ENCODE measurements at places on chromosomes 12 and 14. TPM values are rescaled to one million over a fixed set of nuclear protein-coding genes. Genes with fewer than 3 reads are reported as not detected.
A peak's percentile ranks its signal among the peaks of the same experiment; 100 is the strongest.

The CLEC2B gene
- not detected for total RNA-seq

DNA sequence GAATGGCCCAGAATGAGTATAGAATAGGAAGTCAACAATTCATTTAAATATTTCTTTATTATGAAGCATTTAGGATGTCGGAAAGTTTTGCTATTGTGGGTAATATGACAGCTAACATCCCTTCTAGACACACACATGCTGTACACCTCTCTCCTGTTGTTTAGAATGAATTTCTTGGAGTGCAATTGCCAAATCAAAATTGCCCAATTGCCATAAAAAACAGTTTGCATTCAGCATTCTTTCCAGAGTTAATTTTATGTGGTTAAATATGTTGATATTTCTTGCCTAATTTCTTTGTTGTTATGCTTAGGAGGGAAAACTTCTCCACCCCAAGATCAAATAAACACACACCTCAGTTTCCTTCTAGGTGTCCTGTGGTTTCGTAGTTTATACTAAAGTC is 16.9 kb upstream of the SMCO2 start:
- H3K36me3 ChIP-seq, result no peaks in the 10 kb centered on the region
- H3K27ac ChIP-seq, result no peak overlapping the region
- no peak for DNase-seq
- no peaks in the 10 kb centered on the region for H3K27me3 ChIP-seq
- H3K4me3 ChIP-seq, result no peak overlapping the region

The NTN4 gene
- 40.3 TPM for total RNA-seq

- H3K4me3 ChIP-seq, result no peak overlapping the region
- no peak overlapping the region for H3K27ac ChIP-seq
- no peaks in the 10 kb centered on the region for H3K4me1 ChIP-seq
- no peak for DNase-seq
- peaks cover 80% of the 10 kb centered on the region for H3K27me3 ChIP-seq
Observed at GRCh38 chr12:2465681-2466080, 329.1 kb upstream of the FKBP4 start.

- no peak overlapping the region for H3K27ac ChIP-seq
- H3K4me1 ChIP-seq, result no peaks in the 10 kb centered on the region
- H3K27me3 ChIP-seq, result peaks cover 42% of the 10 kb centered on the region
- H3K36me3 ChIP-seq, result no peaks in the 10 kb centered on the region
- no peak for DNase-seq
Observed at GRCh38 chr14:63205866-63206265, 1.6 kb downstream of the RHOJ start.

The KIF21A gene
- total RNA-seq, result 21.7 TPM

DNA sequence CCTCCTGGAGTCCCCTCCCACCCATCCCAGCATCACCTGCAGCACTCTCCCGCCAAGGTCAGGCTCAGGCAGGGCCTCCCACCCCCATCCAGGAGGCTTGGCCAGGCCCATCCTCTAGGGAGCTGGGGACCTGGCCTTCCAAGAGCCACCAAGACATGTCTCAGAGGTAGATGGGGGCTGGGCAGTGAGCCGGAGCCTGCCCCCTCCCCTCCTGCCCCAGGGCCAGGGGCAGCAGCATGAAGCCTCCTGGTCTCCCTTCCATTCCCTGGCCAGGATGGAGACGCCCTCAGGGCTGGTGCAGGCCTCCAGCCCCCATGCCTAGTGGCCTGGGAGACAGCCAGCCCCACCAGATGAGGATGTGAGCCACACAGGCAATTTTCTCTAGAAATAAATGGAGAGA is 69.3 kb upstream of the C14orf180 start:
- no peak overlapping the region for H3K4me3 ChIP-seq
- peaks cover 86% of the 10 kb centered on the region for H3K27me3 ChIP-seq
- H3K36me3 ChIP-seq, result peaks cover 3% of the 10 kb centered on the region
- H3K27ac ChIP-seq, result no peak overlapping the region
- H3K4me1 ChIP-seq, result no peaks in the 10 kb centered on the region

- H3K27ac ChIP-seq, result no peak overlapping the region
- no peaks in the 10 kb centered on the region for H3K36me3 ChIP-seq
- DNase-seq, result peak; percentile 67
- no peaks in the 10 kb centered on the region for H3K27me3 ChIP-seq
- H3K4me1 ChIP-seq, result peaks cover 33% of the 10 kb centered on the region
- no peak overlapping the region for H3K4me3 ChIP-seq
Observed at GRCh38 chr12:66956300-66956699, 277.4 kb upstream of the GRIP1 start.

The GYS2 gene
- not detected for total RNA-seq

- H3K4me1 ChIP-seq, result peaks cover 6% of the 10 kb centered on the region
- no peak overlapping the region for H3K27ac ChIP-seq
- DNase-seq, result no peak
- peaks cover 20% of the 10 kb centered on the region for H3K36me3 ChIP-seq
- H3K4me3 ChIP-seq, result no peak overlapping the region
Observed at GRCh38 chr14:45242706-45243105, 10.3 kb downstream of the MIS18BP1 start.

The USP15 gene
- total RNA-seq, result 46.1 TPM

DNA sequence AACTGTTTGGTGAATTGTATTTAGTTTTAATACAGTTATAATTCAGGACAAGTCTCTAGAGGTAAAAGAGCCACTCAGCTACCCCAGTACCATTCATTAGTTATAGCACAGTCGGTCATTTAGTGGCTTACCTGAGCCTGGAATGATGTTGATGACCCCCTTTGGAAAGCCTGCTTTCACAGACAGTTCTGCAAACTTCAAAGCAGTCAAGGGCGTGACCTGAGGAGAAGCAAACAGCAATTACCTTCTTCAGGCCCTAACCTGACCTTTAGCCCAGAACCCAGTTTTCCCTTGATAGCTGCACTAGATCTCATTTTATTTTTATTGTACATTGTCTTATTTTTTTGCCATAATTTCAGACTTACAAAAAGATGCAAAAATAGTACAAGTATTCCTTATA is 43.8 kb downstream of the ALDH1L2 start:
- H3K36me3 ChIP-seq, result no peaks in the 10 kb centered on the region
- peaks cover 8% of the 10 kb centered on the region for H3K4me1 ChIP-seq
- H3K4me3 ChIP-seq, result no peak overlapping the region

DNA sequence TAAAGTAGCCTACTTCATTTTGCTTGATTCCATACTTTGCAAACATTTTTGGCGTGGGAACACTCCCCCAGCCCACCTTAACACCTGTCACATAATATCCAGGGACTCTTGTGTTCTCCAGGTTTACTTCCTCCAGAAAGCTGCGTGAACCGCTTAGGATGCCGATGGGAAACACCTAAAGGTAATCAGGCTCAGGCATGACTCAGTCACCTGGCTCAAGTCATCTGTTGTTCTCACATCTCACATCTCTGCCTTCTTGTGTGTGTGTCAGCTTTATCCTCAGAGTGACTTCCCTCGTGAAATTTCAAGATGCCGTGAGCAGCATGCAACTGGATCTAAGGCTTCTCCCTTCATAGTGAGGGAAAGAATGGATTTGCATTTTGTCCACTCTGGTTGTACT is 48.1 kb upstream of the DUSP6 start:
- no peak overlapping the region for H3K4me3 ChIP-seq
- H3K4me1 ChIP-seq, result no peaks in the 10 kb centered on the region
- no peaks in the 10 kb centered on the region for H3K27me3 ChIP-seq
- no peak for DNase-seq

The RNASE11 gene
- total RNA-seq, result not detected

GRCh38 chr12:125296701-125297100 is 231.5 kb downstream of the AACS start:
- no peaks in the 10 kb centered on the region for H3K36me3 ChIP-seq
- no peaks in the 10 kb centered on the region for H3K4me1 ChIP-seq
- H3K4me3 ChIP-seq, result no peak overlapping the region
- no peak for DNase-seq

GRCh38 chr14:106551265-106551664 is 1024.9 kb downstream of the TMEM121 start:
- no peaks in the 10 kb centered on the region for H3K27me3 ChIP-seq
- H3K4me3 ChIP-seq, result no peak overlapping the region
- DNase-seq, result no peak
- H3K27ac ChIP-seq, result no peak overlapping the region
- H3K36me3 ChIP-seq, result no peaks in the 10 kb centered on the region

GRCh38 chr12:68350753-68351152 is 18.6 kb upstream of the MDM1 start:
- peak; percentile 15 for DNase-seq
- H3K27me3 ChIP-seq, result no peaks in the 10 kb centered on the region
- no peak overlapping the region for H3K27ac ChIP-seq
- H3K4me3 ChIP-seq, result no peak overlapping the region

The FOXG1 gene
- total RNA-seq, result not detected

The FZD10 gene
- not detected for total RNA-seq

- peaks cover 7% of the 10 kb centered on the region for H3K4me1 ChIP-seq
- no peak overlapping the region for H3K27ac ChIP-seq
- no peaks in the 10 kb centered on the region for H3K36me3 ChIP-seq
- H3K27me3 ChIP-seq, result no peaks in the 10 kb centered on the region
- H3K4me3 ChIP-seq, result no peak overlapping the region
Observed at GRCh38 chr12:104877103-104877705, 80.9 kb downstream of the SLC41A2 start.

The PTHLH gene
- total RNA-seq, result 414 TPM

DNA sequence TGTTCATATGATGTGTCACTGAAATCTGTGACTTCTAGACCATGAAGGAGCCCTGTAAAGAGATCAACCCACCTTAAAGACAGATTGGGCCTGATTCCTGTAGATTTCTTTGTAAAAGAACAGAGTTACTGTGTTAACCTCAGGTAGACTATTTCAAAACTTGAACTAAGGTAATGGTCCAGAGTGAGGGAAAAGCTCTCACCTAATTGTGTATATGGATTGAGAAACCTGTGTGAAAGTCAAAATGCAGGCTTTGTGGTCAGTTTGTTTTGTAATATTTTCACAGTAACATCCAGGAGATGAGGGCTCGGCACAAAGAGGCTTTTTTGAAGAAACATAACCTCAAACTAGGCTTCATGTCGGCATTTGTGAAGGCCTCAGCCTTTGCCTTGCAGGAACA is 16.4 kb downstream of the DLST start:
- peaks cover 89% of the 10 kb centered on the region for H3K36me3 ChIP-seq
- H3K27me3 ChIP-seq, result no peaks in the 10 kb centered on the region
- H3K4me3 ChIP-seq, result no peak overlapping the region
- no peaks in the 10 kb centered on the region for H3K4me1 ChIP-seq
- H3K27ac ChIP-seq, result no peak overlapping the region
- DNase-seq, result no peak

The SLC2A14 gene
- not detected for total RNA-seq

DNA sequence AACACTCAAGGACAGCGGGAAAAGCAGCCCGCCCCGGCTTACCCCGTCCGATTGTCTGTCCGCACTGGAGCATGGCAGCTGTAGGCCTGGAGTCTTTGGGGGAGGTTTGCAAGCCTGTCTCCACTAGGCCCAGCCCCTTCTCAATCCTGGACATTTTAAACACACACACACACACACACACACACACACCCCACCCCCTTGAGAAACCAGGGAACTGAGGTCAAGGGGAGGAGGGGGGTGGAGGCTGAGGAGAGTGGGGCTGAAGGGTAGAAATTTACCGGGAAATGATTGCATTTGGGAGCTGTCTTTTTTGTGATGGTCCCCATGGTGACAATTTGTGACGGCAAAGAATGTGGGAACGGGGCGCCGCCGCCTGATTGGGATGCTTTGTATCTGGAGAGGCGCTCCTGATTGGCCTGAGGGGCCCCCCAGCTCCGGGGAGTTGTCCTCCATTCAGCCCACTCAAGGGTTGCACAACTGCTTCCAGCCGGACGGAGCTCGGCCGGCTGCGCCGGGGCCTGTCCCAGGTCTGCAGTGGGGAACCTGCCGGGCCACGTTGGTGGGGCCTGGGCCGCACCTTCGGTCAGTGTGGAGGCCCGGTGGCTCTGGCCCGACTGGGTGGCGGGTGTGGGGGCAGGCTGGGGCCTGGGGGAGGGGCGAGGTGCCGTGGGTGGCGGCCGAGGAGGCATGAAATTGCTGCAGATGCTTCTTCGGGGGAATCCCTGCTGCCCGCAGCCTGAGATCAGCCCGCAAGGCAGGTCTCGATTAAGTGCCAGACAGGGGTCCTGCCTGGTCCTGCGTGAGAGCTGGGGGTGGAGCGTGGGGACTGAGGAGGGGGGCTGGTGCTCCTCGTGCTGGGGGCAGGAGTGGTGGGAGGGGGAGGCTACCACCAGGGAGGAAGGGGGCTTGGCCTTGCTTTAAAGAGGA is at the start of gene FAM181A:
Gene FAM181A (plus strand): TSS at position 472 of the 927 bp plus-strand sequence. CDS start 942 bp downstream, outside the sequence.
- H3K27me3 ChIP-seq, result peaks cover 11% of the 10 kb centered on the region
- H3K27ac ChIP-seq, result no peak within 1 kb of the TSS
- no peak within 1 kb of the TSS for H3K4me3 ChIP-seq

The PLBD1 gene
- total RNA-seq, result 0.87 TPM

DNA sequence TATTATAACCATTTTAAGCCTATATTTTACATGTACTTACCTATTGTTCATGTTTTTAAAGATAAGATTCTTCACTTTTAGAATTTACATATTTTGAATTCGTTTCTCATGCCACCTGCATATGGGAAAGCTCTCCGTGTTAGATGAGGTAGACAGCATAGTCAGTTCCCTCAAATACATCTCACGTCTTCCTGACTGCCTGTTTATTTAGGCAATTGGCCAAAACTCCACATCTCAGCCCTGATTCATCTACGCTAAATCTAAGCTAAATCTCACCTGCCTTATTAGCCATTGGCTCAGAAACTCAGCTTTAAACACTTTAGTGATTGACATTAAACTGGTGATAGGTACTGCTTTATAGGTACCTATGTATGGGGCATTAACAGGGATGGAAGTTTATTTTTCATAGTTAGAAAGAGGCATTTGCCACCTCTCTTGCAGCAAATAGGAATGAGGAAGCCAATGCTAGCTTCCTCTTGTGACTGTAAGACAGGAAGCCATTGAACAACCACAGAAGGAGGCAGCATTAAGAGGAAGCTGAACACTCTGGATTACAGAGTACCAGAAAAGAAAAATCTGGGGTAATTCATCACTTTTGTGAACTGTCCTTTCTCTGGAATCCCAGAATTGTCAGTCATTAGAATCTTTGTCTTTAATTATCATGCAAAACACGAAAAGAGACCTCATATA is 111.9 kb downstream of the LRFN5 start:
- peak; percentile 53 for DNase-seq
- H3K27ac ChIP-seq, result no peak overlapping the region
- H3K4me1 ChIP-seq, result no peaks in the 10 kb centered on the region
- H3K36me3 ChIP-seq, result no peaks in the 10 kb centered on the region

DNA sequence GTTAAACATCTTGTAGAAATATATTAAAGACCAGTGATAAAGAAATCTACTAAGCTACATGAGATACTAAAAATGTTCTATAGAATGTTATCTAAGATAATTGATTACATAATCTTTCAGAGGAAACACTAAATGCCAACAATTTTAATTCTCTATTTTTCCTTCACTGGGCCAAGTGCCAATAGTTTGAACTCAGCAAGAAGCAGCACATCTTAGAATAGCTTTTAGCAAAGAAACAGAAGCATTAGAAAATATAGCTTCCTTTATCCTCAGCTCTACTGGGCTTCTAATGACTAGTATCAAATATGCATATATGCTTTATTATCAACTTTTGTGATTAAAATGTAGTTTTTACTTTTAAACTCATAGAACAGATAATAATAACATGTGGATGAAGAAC is 461.4 kb upstream of the USP15 start:
- H3K36me3 ChIP-seq, result no peaks in the 10 kb centered on the region
- no peaks in the 10 kb centered on the region for H3K27me3 ChIP-seq
- H3K27ac ChIP-seq, result no peak overlapping the region
- no peak for DNase-seq

Measured in PC-3 (cell line).